ENCODE measurements at places on chromosomes 4 and X.

DNA sequence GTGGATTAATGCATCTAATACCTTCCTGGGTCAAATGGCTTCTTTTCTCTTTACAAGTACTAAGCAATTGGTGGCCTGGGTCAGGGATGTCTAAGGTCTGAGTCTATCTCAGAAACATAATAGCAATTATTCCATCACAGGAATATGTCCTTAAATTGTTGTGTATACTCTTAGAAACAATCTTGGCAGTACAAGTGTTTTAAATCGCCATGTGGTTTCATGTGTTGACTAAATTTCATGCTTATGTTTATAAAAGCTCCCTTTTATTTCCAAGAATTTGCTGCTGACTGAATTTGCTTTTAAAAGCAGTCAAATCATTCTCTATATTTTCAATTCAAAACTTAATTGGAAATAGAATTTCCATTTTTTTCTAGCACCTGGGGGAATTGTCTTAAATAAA, 125.3 kb upstream of the PACRGL start:
- no peak for DNase-seq

DNA sequence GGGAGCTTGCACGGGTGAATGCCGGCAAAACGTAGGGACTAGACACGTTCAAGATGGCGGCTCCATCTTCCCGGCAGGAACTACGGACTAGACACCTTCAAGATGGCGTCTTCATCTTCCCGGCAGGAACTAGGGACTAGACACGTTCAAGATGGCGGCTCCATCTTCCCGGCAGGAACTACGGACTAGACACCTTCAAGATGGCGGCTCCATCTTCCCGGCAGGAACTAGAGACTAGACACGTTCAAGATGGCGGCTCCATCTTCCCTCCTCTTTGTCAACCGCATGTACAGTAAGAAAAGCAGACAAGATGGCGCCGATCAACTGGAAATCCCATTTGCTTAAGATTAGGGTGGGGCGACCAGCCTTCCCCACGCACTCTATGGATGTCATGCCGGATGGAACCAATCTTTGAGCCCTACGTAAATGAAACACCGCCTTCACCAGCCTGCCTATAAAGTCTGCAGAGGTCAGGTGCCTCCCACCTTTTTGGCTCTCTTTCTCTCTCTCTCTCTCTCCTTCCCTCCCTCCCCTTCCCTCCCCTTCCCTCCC, 222.4 kb downstream of the CRLF2 start:
- DNase-seq: peak; percentile 100

GRCh38 chr4:186979961-186980745, 256.5 kb upstream of the FAT1 start:
- DNase-seq: no peak

- no peak for DNase-seq
These were observed 5.5 kb upstream of the TLR10 start for GRCh38 chr4:38788317-38788716.

DNA sequence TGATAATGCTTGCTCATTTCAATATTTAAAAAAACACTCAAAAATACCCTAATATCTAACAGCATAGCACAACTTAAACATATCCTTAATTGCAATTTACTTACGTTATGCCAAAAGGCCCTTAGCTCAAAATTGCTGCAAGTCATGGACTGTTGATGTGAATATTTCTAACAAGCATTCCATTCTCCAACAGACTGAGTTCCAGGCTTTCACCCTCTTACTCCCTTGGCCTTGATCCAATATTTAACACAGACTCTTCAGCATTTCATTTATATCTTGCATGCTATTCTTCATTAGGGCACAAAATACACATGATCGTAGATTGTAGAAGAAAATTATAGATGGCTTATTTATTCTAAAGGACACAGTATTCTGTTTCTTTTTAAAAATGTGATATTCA, 96.5 kb downstream of the RNF150 start:
- no peak for DNase-seq

DNA sequence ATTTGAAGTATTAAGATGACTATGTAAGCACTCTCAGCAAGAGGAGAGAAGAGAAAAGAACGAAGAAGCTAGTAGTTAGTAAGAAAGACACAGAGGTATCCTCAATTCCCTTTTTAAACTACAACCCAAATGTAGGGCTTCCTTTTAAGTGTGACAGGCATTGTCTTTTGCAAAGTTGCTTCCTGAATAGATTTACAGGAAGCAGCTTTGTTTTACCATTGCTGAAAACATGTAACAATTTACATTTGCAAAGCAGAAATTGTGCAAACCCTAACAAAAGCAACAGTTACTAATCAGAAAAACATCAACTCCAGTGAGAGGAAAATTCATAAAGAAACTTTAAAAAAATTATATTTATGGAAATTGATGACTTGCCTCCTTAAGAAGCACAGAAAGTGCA, 96.4 kb downstream of the FAM13A start:
- no peak for DNase-seq

DNA sequence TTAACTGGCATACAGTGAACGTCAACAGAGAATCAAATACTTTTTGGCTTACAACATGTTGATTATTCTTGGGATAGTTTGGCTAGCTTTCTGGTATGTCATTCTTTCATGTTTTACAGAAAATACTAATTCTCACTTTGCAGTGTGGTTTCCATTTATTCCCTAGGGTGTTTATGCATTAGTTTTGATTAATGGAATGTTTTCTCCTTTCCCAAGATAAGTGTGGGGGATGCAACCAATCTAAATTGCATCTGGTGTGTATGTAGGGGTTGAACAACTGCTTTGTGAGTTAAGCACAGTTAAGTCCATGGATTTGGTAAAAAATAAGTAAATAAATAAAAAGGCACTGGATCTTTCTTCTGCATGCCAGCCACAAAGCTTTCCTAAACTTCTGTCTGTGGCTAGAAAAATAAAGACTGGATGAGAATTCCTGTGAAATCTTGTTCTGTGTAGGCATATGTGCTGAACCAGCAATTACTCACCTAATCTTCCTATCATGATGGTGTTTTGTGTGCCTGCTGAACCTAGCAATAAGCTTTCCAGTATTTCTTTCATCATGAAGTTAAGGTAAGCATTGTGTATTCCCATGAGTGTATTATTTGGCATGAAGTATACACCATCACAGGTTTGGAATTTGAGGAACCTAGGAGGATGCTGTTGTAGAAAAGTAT, 50.6 kb upstream of the TENM3 start:
- DNase-seq: no peak

- DNase-seq: no peak
These were observed 117.0 kb downstream of the RAPGEF2 start for GRCh38 chr4:159219862-159220261.

- no peak for DNase-seq
These were observed 30.4 kb downstream of the WDFY3 start for GRCh38 chr4:84936123-84936522.

GRCh38 chr4:75733369-75733768, 9.0 kb downstream of the USO1 start:
- no peak for DNase-seq

- DNase-seq: no peak
These were observed 1.0 kb downstream of the PDE5A start for GRCh38 chr4:119627267-119628255.

DNA sequence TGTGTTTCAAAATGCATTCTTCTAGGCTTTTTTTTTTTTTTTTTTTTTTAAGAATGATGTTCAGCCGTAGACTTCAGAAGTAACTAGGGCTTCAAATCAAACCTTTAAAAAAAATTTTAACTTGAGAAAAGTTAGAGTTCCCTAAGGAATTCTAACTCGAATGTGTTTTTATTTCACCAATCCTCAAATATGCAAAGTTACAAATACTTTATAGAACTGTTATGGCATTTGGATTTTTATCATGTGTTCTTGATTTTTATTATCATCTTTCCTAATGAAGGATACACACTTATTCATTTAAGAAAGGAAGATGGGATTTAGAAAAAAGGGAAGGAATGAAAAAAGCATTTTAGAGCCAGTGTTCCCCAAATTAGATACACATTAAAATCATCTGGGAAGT, 200.6 kb upstream of the LDB2 start:
- peak; percentile 30 for DNase-seq

DNA sequence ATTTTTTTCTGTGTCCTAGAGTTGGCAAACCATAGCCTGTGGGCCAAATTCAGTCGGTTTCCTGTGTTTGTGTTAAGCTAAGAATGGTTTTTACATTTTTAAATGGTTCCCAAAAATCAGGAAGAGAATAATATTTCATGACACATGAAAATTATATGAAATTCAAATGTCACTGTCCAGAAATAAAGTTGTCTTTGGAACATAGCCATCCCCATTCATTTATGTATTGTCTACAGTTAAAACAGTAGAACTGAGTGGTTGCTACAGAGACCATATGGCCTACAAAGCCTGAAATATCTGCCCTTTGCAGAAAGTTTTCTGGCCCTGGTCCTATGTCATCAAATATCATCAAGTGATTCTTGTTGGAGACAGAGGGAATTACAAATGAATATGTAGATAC, 15.5 kb downstream of the FRMPD4 start:
- no peak for DNase-seq

DNA sequence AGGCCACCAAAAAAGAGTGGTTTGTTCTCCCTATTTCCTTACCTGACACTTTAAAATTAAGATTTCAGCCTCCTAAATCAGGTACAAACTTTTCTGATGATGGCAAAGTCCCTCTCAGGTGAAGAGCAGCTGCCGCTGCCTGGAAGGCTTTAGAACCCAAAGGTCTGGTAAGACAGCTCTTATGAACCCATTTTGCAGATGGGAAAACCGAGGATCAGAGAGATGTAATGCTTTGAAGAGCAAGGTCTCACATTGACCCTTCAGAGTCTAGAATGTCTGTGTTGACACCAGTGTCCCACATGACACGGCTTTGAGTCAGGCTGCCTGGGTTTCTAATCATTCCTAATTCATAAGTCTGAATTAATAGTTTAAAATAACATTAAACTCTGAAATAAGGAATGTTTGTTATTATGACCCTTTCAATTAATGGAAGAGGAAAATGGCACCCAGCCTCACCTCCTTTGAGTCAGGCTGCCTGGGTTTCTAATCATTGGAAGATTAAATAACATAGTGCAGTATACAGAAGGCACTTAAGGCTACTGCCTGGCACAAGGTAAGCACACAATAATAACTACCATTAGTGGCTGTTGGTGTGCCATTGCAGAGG, 27.9 kb upstream of the KIAA0232 start:
- DNase-seq: no peak

- DNase-seq: no peak
These were observed 11.9 kb downstream of the CLRN2 start for GRCh38 chr4:17526695-17527477.

- no peak for DNase-seq
These were observed 194.9 kb downstream of the ADAMTS3 start for GRCh38 chr4:72374159-72374558.

DNA sequence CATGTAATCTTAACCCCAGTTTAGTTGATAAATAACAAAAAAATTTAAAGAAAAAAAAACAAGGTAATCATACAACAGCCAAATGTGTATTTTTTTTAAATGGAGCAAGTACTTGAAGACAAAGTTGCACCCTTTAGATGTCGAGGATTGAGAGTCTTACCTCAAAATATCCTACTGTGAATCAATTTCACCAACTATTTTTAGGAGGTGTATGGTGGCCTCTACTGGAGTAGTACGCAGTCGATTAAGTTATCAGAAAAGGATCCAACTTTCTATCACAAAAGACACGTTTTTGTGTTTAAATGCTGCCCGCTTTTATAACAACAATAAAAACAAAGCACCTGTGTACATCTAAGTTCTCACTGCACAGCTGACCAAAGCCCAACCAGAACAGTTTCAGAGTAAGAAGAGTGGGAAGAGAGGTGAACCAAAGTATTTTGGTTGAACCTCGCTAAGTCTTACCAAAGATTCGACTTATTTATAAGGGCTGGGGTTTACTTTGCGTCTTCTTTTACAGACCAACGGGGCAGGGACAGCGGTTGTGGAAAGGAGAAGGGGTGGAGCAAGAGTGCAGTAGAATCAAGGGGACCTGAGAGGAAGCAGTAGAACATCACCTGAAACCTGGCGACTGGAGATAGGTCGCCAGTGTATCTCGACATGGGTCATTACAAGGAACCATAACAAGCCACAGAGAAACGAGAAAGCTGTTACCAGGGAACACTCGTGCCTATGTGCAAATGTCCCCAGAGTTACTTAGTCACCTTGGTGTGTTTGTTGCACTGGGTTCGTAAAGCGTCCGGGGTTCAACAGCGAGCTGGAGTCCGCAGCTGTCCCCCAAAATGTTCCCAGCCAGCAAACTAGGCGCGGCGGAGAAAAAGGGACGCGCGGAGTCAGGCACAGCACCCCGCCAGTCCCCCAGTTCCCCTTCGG, 1.1 kb downstream of the RPS6KA6 start:
- no peak for DNase-seq

DNA sequence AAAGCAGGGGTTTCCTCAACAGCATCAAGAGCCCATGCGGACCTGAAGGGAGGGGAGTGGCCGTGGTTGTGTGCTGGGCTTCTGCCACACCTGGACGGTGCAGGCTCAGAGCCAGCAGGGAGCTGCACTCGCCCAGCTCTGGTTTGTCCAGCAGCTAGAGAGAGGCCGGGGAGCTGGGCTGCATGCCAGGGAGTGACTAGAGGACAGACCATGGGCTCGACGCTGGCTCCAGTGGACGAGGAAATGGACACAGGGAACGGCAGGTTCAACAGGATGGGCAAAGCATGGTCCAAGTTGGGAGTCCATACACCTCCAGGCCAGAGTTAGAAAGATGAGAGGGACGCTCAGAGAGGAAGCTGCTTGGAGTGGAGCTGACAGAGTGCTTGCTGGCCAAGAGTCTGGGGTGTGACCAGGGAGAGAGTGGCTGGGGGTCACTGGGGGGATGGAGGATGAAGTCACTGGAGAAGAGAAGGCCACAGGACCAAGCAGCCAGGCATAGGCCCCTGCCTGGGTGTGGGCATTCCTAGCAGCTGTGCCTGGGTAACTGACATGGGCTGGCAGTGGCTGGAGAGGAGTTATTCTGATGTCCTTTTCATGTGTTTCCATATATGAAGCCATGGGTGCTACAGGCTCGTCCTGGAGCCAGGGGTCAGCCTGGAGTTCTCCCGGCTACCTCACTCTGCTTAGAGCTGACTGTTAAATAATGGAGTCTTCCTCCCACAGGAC, 42.8 kb downstream of the HTT-AS start:
- DNase-seq: no peak

DNA sequence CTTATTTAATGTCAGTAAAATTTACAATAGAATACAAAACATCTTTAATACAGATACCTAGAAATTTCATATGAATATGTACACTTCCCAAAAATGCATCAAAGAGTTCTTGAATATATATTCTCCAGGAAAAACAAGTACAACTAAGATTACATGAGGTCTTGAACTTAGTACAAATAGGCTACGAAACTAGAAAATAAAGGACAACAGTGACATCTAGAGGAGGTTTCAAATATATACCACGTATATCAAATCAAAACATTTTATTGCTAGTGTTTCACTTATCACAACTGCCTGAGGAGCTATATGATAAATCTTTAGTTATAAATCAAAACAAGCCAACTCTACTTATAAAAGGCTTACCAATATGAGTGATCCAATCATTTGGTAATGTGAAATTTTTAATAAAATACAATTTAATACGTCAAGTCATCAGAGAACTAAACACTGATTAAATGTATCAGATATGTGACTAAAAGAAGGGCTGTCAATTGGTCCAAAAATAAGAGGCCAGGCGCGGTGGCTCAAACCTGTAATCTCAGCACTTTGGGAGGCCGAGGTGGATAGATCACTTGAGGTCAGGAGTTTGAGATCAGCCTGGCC, 36.6 kb downstream of the ANAPC10 start:
- DNase-seq: no peak

GRCh38 chrX:70664726-70665125, 220.1 kb downstream of the DLG3 start:
- no peak for DNase-seq

GRCh38 chrX:130162094-130162735, 3.4 kb downstream of the AIFM1 start:
- no peak for DNase-seq
